ENCODE measurements at places on chromosomes 1 and 21. TPM values are rescaled to one million over a fixed set of nuclear protein-coding genes. Genes with fewer than 3 reads are reported as not detected.

DNA sequence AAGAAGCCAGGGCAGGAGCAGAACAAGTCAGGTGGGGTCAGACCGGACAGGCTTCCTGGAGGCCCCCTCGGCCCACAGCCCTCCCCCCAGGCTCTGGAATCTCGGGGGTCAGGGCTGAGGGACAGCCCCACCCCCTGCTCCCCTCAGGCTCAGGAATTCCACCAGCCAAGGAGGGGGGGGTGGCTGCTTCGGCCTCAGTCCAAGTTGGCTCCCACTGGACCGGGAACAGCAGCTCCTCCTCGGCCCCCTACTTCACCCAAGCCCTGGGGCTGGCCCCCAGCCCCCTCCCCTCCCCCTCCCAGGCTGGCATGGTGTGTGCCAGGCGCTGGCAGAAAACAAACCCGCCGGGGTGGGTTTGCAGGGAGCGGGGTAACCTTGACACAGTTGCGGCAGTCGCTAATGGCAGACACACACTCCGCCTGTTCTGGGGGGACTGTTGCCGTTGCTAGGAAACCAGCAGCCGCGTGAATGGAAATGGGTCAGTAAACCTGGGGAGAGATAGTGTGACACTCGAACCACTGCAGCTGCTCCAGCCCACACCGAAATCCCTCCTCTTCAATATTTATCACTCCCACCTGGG is 32.4 kb downstream of the AHDC1 start:
- H3K36me3 ChIP-seq: no peaks in the 10 kb centered on the region
- peaks cover 72% of the 10 kb centered on the region for H3K4me1 ChIP-seq
- no peak for DNase-seq
- peak overlapping the region; percentile 94 for H3K27ac ChIP-seq

OR2T35 gene
- total RNA-seq: not detected

DNA sequence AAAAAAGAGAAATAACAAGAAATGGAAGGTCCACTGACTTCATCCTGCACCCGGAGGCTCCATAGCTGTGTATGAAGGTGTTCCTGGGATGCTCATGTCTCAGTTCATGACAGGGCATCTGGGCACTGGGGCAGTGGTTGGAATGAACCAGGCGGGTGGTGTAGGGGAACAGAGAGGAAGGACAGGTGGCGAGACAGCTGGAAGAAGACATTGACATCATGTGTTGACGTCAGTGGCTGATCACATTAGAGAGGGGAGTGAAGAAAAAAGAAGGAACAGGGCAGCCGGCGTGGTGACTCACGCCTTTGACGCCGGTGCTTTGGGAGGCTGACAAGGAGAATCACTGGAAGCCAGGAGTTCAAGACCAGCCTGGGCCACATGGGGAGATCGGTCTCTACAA is 50.1 kb downstream of the HUNK start:
- no peak for DNase-seq
- no peaks in the 10 kb centered on the region for H3K4me1 ChIP-seq
- no peak overlapping the region for H3K27ac ChIP-seq
- H3K4me3 ChIP-seq: no peak overlapping the region

DNA sequence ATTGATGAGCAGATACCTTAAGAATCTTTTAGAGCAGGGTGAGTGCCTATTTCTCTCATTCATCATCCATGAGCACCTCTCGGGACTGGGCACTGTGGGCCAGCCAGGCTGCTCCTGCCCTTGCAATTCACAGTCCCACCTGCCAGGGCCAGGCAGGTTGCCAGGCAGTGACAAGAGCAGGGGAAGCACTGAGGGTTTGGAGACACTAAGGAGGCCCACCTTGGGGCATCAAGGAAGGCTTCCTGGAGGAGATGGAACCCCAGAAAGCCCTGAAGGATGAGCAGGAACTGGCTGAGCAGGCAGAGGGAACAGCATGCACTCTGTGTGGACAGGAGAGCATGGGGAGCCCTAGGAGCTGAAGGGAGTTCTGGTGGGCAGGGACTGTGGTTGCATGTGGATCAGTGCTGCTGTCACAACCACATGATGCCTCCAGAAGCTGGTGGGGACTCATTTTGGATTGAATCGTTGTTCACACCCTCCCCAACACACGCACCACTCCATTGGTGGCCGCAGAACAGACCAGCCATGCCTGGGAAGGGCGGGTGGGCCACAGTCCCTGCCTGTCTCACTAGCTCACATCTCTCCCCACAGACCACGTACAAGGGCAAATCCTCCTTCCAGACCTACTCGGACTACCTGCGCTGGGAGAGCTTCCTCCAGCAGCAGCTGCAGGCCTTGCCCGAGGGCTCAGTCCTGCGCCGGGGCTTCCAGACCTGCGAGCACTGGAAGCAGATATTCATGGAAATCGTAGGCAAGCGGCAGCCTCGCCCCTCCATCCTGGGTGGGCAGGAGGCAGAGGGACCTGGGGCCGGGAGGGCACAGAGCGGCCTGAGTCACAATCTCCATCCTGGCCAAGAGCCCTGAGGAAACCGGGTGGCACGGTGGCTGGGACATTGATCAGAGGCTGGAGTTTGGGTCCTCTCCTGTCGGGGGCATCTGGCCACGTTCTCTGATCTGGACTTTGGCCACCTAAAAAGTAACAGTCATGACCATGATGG is 55.1 kb downstream of the DISP3 start:
- no peak overlapping the region for H3K4me3 ChIP-seq
- H3K27ac ChIP-seq: no peak overlapping the region
- H3K4me1 ChIP-seq: no peaks in the 10 kb centered on the region
- no peak for DNase-seq
- H3K27me3 ChIP-seq: no peaks in the 10 kb centered on the region
- H3K36me3 ChIP-seq: no peaks in the 10 kb centered on the region

GRCh38 chr1:156266051-156266450 is 16.6 kb downstream of the SMG5 start:
- no peaks in the 10 kb centered on the region for H3K4me1 ChIP-seq
- no peaks in the 10 kb centered on the region for H3K27me3 ChIP-seq
- peaks cover 78% of the 10 kb centered on the region for H3K36me3 ChIP-seq
- no peak overlapping the region for H3K27ac ChIP-seq
- DNase-seq: no peak

DNA sequence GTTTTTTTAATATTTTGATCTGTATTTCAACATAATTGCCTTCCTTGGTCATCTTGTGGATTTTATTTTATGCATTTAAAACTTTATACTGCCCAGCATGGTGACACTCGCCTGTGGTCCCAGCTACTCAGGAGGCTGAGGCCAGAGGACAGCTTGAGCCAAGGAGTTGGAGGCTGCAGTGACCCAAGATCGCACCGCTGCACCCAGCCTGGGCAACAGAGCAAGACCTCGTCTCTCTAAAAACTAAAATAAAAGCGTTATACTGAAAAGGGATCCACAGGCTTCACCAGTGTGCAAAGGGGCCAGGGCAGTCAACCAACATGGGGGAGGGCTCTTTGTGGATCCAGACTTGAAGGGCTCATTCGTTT is 1.4 kb downstream of the NID1 start:
- H3K27me3 ChIP-seq: no peaks in the 10 kb centered on the region
- H3K27ac ChIP-seq: peak overlapping the region; percentile 95
- H3K36me3 ChIP-seq: peaks cover 4% of the 10 kb centered on the region
- peaks cover 14% of the 10 kb centered on the region for H3K4me1 ChIP-seq

GRCh38 chr1:190578017-190578416 is 100.4 kb upstream of the BRINP3 start:
- no peak for DNase-seq
- H3K4me3 ChIP-seq: no peak overlapping the region
- no peaks in the 10 kb centered on the region for H3K4me1 ChIP-seq
- H3K27ac ChIP-seq: no peak overlapping the region
- no peaks in the 10 kb centered on the region for H3K36me3 ChIP-seq

DNA sequence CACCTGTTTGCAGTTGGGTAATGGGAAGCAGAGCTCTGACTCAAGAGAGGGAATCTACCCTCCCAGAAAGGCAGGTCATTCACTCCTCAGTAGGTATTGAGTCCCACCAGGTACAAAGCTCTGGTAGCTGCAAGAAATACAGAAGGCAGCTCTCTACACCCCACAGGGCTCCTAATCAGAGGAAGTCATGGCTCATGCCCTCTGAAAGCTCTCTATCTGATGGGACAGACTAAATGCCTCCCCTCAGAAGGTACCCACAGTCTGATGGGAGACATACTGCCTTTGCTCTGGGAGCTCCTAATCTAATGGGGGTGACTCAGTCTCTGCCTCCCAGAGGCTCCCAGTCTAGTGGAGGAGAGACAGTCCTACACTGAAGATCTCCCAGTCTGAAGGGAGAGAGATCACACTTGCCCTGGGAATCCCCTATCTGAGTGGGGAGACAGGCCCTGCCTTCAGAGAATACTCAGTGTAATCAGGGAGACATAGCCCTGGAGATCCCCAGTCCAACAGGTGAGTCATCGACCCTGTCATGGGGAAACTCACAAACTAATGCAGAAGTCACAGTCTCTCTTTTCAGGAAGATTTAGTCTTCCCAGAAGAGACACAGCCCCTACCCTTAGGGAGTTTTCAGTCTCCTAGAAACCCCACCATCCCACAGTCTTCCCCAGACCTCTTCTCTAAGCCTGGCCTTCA is 23.7 kb downstream of the CAMK1G start:
- H3K4me1 ChIP-seq: no peaks in the 10 kb centered on the region
- H3K27me3 ChIP-seq: no peaks in the 10 kb centered on the region
- no peaks in the 10 kb centered on the region for H3K36me3 ChIP-seq
- no peak for DNase-seq

CD160 gene
- total RNA-seq: not detected

- H3K4me1 ChIP-seq: peaks cover 12% of the 10 kb centered on the region
- DNase-seq: no peak
- H3K27me3 ChIP-seq: no peaks in the 10 kb centered on the region
Measured at GRCh38 chr1:41513383-41513735, 28.9 kb upstream of the EDN2 start.

Data from thoracic aorta (tissue), 2 donors.